ENCODE measurements at places on chromosomes 4 and X.

GRCh38 chr4:53647547-53647946 lies 56.3 kb upstream of the LNX1 start:
- no peak for DNase-seq

- no peak for DNase-seq
Observed at GRCh38 chr4:137981277-137981676, 260.9 kb downstream of the SLC7A11 start.

DNA sequence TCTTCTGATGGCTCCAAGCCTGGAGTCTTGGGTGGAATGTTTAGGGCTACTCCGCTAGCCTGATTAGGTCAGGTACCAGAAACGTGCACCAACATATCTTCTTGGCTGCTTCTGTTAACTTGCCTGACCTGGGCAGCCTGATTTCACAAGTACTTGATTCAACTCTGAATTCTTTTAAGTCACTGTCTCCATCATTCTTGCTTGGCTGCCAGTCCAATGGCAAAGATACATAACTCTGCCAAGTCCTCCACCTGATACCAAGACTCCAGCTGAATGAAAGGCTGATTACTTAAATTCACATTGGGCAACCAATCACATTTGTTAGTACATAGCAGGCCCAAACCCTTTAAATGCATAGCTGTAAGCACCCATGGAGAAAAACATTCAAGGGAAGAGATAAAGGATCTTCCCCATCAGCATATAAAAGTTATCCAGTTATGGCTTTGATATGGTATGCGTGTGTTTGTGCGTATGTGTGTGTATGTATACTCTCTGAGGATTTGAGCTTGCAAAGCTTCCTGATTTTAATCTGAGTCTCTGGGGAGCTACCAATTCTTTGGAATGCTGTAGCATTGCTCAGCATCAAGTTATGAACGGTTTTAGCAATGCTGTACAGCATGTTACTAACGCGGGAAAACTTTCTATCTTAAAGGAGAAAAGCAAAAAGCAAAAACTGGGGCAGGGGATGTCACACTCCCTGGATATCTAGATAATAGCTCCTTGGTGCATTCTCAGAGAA lies 917.2 kb downstream of the DMD start:
- no peak for DNase-seq

DNA sequence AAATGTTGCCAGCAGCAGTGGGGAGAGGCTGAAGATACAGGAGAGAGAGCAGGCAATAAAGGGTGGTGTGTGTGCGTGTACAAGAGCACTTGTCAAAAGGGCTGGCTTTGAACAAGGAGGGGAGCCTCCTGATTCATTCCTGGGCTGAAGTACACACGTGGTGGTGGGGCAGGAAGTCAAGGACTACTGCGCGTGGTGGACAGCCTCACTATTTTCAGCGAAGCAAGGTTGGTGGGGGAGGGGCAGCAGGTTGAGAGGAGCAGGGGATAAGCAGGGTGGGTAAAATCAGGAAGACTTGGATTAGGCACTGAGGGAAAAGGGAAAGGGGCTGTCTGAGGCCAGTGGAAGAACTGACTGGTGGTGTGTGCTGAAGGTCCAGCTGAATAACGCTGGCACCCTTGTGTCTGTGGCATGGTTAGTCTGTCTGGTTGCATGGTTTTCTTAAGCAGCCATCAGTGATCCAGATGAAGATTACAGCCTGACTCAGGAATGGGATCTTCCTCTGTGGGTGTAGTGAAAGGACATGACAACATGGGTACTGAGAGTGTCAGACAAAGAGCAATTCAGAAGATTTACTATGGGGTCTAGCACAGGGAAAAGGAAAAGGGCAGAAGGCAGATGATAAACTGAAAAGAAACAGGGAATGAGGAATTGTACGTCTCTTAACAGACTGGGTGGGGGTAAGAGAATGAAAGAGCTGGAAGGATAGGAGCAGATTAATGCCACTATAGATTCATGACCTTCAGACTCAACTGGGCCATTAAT lies 149.8 kb downstream of the CHM start:
- DNase-seq, result no peak

DNA sequence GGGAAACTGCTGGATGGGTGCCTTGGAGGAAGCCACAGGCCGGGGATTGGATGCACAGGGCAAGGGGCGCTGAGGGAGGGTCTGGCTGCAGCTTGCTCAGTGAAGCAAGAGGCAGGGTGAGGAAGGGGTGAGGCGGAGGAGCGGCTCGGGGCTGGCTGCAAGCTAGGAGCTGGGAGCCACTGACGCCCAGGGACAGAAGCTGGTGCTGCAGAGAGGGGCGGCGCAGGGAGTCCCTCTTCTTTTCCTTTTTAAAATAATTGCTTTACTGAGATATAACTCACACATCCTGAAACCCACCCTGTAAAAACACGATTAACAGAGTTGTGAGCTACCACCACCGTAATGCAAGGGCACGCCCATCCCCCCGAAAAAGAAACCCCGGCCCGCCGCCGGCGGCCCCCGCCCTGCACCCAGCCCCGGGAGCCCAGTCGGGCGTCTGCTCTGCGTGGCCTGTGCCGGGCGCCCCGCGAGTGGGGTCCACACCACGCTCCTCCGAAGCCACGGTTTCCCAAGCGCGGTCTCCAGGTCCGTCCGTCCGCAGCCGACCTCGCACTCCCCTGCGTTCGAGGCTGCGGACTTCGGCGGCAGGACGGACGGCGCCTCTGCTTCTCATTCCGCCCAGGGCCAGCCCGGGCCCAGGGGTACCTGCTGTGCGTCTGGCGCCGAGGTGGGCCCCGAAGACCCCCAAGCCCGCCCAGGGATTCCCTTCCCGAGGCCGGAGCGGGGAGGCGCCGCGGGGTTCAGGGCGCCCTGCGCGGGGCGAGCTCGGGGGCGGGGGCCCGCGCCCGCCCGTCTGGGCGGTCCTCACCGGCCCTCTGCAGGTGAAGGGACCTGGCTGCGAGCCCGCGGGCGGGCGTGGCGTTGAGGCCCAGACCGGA lies 866 bp upstream of the UVSSA start:
- DNase-seq, result no peak

DNA sequence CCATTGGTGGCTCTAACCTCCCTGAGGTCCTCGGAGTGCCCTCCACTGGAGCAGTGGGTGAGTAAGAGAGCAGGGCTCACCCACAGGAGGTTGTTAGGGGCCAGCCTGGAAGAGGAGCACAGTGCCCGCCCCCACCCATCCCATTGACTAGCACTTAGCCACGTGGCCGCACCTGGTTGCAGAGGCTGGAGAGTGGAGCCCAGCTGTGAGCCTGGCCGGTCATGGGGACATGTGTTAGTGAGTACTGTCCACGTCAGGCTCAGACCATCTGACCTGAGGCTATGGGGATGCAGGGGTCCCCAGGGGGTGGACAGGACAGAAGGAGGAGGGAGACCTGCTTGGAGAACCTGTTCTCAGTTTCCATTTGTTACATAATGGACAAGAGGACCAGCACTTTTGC lies 1.4 kb upstream of the MAN2B2 start:
- DNase-seq, result no peak

GRCh38 chr4:107893171-107894137 lies 37.9 kb upstream of the CYP2U1 start:
- no peak for DNase-seq

DNA sequence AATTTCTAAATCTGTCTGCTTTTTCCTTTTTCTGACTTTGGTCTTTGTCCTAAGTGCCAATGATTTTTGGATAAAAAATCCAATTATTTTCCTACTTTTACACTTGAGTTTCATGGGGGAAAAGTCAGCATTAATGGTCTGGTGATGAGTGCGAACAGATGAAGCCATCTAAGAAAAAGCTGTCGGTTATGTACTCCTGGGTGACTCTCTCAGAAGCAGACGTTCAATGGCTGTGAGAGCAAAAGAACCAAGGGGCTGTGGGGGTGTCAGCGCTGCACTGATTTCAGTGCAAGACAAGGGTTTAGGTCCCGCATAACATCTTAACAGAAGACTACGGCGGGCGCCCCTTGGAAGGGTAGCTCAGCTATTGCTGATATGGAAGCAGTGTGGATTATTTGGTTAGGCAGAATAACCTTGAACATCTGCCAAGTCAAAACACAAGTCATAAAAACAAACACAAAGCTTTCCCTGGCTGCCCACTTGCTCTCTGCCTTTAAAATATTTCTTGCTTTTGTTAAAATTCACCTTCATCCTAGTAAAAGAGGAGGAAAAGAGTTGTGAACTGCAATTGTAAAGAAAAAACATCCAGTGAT lies 240.5 kb downstream of the MAML3 start:
- DNase-seq, result no peak

DNA sequence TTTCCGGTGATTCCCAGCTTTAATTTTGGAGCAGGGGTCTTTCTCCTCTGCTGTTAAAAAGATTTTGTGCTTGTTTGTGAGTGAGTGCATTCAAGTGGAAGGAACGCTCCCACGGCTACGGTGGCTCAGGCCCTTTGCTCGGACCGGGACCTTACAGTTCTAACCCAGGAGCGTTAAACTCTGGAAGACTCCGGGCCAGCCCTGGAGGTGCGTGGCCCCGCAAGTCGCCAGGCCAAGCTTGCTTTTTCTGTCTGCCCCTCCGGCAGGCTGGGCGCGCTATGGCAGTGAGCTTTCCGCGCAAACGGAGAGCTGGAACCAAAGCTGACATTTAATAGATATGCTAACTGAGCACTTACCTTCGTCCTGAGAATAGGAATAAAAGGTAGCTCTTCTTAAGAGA lies 18.3 kb upstream of the PITX2 start:
- no peak for DNase-seq

GRCh38 chr4:48375651-48376304 lies 34.4 kb downstream of the SLAIN2 start:
- DNase-seq, result peak; percentile 74

DNA sequence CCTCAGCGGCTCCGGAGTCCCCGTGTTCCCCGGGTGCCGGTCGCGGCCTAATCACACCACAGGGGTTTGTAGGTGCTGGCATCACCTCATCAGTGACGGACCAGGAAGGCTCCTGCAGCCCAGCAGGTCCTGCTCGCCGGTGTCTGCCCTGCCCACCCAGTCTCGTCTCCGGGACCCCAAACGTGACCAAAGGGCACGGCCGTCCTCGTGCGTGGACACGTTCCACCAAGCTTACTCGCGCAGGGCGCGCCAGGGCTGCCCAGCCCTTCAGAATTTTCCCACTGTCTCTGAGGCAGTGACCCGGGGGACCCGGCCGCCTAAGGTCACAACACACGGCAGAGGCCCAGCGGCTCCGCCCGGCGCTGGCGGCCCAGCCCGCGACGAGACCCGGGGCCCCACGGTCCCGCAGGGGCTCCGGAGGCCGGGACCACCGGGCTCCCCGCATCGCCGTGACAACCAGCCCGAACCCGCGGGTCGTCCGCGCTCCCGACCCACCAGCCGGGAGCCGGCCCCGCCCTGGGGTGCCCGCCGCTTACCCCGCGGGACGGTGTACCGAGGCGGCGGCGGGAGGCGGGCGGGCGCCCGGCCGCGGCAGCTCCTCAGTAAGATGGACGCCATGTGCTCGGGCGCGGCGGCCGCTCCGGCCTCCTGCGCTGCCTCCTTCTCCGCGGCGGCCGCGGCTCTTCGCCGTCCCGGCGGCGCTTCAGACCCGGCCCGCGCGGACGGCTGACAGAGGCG lies 454 bp downstream of the LETM1 start:
- no peak for DNase-seq

- no peak for DNase-seq
Observed at GRCh38 chrX:148412006-148412405, 88.4 kb upstream of the AFF2 start.

GRCh38 chr4:184409911-184410692 lies 64.2 kb downstream of the IRF2 start:
- no peak for DNase-seq

DNA sequence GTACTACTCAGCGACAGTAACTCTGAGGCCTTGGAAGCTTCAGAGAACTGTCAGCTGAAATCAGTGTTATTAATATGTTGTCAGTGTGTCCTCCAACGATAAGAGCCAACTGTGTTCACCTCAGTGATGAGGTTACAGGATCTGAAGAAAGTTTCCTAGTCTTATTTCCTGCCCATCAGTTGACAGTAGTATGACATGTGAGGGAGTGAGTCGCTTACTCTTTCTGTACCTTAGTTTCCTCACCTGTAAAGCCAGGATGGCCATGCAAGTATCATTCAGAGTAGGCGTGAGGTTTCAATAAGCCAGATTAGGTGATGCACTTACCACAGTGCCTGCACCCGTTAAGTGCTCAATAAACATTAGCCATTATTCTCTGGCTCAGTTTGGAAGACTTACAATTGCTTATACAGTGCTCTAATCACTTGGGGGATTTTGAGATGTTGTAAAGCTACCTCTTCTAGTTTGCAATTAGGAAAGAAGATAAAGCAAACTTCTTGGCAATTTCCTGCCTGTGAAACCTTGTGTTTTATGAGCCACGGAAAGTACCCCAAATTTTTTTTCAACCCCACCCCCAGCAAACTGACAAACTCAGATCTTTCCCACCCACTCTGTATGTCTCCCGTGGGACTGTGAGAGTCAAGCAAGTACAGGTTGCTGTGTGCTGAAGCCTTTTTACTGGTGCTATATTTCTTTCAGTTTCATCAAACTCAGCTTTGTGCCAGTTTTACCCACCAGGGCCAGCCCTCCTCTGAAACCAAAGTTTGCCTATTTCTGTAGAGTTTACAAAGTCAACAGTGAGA lies 62.2 kb downstream of the ANXA3 start:
- DNase-seq, result no peak

GRCh38 chr4:14177987-14178386 lies 550.5 kb upstream of the BOD1L1 start:
- DNase-seq, result no peak

DNA sequence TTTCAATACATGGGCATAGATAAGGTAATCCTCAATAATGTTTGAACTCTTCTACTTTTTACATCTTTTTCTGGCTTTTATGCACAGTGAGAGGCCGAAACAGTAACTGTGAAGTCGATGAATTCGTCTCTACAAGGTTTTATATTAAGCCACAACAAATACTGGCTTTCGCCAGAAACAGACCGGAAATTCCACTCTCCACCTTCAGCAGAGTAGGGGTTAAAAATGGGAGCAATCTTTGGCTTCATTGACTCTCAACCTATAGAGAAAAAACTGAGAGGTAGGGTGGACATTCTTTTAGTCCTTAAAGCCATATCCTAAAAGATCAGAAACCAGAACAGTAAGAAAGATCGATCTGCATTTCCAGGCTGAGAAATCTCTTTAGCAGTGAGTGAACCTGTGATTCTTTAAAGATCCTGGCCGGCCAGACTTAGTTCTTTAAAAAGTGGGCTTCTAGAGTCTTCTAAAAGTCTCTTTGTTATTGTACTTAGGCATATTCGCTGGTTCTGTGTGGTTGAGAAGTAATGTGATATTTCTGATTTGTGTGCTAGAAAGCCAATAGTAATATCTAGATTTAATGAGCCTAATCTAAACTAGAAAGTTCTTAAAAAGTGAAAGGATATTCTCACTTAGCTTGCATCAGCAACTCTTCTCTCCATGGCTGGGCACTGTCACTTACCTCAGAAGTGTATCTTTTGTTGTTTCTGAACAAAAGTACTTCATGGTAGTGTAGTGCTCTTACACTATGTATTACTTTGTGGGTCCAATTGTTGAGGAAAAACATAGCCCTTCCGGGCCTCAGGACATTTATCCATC lies 2.0 kb downstream of the HSPA4L start:
- no peak for DNase-seq

- DNase-seq, result no peak
Observed at GRCh38 chr4:88846206-88846790, 148.7 kb upstream of the NAP1L5 start.

DNA sequence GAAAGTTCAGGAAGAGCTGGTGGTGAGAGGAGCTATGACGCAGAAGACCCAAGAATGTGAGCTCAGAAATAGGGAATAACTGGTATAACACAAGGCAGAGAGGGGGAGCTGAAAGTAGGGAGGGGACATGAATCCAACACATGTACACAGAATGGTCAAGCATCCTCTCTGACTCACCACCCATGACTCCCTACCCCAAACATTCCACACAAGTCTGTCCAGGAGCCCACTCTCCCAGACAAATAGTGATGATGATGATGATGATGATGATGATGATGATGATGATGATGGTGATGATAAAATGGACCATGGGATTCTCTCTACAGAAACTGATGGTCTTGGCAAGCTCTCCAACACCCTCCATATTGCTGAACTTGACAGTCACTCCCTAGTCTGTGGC lies 46.4 kb downstream of the NAT8L start:
- DNase-seq, result no peak
